ENCODE measurements at places on chromosomes 6 and 20. TPM values are rescaled to one million over a fixed set of nuclear protein-coding genes. Genes with fewer than 3 reads are reported as not detected.

- no peak for DNase-seq
- no peak overlapping the region for H3K4me3 ChIP-seq
- H3K4me1 ChIP-seq = no peaks in the 10 kb centered on the region
- H3K27me3 ChIP-seq = no peaks in the 10 kb centered on the region
- H3K27ac ChIP-seq = no peak overlapping the region
Measured at GRCh38 chr6:136627191-136627590, 77.0 kb upstream of the MAP7 start.

KCNK16 gene
- not detected for total RNA-seq

DNA sequence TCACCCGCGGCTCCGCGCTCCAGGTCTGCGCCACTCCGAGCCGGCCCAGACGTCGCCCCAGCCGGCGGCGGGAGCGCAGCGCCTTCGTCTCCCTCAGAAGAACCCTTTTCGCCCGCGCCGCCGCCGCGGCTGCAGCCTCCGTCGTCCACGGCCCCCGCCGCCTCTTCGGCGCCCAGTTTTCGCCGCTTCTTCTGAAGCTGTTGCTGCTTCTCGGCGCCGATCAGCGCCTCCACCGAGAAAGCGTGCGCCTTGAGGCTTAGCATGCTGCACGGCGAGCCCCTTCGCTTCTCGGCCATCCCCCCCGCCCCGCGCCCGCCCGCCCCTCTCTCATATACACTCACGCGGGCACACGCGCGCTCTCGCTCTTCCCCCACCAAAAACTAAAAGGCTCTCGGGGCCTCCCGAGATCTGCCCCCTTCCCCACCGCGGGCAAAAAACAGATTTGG is 489 bp downstream of the TBX18 start:
- H3K27ac ChIP-seq = no peak overlapping the region
- DNase-seq = no peak
- no peaks in the 10 kb centered on the region for H3K36me3 ChIP-seq
- peaks cover 61% of the 10 kb centered on the region for H3K27me3 ChIP-seq
- H3K4me1 ChIP-seq = no peaks in the 10 kb centered on the region

GRCh38 chr6:1255636-1256365 is 56.1 kb upstream of the FOXQ1 start:
- H3K27me3 ChIP-seq = no peaks in the 10 kb centered on the region
- H3K4me3 ChIP-seq = no peak overlapping the region
- no peak overlapping the region for H3K27ac ChIP-seq
- DNase-seq = no peak
- H3K4me1 ChIP-seq = no peaks in the 10 kb centered on the region

DNA sequence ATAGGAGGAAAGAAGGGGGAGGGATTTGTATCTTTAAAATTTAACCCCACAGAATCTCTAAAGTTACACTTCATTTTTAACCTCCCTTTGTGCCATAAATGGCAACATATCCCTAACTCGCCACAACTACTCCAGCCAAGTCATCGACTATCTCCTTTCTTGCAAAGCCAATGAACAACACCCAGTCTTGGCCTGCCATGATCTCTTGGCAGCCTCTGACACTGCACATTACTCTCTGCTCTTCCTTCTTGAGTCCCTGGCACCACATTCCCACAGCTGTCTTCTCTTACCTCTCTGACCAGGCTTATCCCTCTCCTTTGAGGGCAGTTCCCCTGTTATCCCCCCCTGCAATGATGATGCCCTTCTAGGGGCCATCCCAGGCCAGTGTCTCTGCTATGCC is 42.5 kb downstream of the MBOAT1 start:
- no peak overlapping the region for H3K4me3 ChIP-seq
- no peaks in the 10 kb centered on the region for H3K27me3 ChIP-seq
- peaks cover 3% of the 10 kb centered on the region for H3K4me1 ChIP-seq
- DNase-seq = no peak
- no peaks in the 10 kb centered on the region for H3K36me3 ChIP-seq
- no peak overlapping the region for H3K27ac ChIP-seq

- no peaks in the 10 kb centered on the region for H3K36me3 ChIP-seq
- DNase-seq = no peak
- H3K27me3 ChIP-seq = no peaks in the 10 kb centered on the region
- no peak overlapping the region for H3K4me3 ChIP-seq
- H3K4me1 ChIP-seq = no peaks in the 10 kb centered on the region
Measured at GRCh38 chr20:10336959-10337729, 96.9 kb downstream of the MKKS start.

DNA sequence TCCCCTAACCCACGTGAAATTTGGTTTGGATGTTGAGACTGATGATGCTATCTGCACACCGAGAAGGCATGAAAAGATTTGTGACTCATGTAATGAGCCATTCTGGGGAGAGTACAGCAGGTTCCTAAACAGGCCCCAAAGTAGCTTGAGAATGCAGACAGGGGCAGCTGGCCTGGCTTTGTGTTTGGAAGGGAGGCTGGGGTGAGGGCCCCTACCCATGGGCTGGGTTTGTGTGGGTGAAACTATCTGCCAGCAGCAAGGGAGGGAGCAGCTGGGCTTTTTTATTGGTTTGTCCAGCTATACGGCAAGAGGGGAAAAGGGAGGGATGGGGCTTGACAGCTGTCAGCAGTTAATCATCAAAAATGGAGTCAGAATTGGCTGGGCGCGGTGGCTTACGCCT is 87.0 kb upstream of the RNF24 start:
- no peak overlapping the region for H3K27ac ChIP-seq
- no peak overlapping the region for H3K4me3 ChIP-seq
- H3K36me3 ChIP-seq = no peaks in the 10 kb centered on the region
- H3K4me1 ChIP-seq = no peaks in the 10 kb centered on the region
- DNase-seq = no peak

DNA sequence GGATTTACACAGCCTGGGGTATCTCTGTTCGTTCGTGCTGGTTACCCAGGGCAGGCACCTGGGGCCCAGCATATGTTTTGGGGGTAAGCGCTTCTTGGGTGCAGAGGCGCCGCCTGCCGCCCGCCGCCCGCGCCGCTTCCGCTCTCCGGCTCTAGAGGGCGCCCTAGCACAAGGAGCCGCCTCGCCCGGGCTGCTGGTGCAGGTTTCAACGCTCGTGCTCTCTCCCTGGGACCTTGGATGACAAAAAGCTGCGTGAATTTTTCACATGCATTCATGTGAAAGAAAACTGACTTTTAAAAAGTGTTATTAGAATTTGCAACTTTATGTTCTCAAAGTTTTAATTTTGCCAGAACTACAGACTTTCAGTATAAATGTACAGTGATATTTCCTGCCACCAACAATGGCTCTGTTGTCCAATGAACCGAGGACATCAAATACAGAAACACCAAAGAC is 32.5 kb downstream of the PRR18 start:
- 0 out of 2 replicates have a peak, but pooled peaks cover 2% of the 10 kb centered on the region for H3K4me1 ChIP-seq
- no peaks in the 10 kb centered on the region for H3K36me3 ChIP-seq
- H3K27me3 ChIP-seq = no peaks in the 10 kb centered on the region
- peak; percentile 77 for DNase-seq
- H3K27ac ChIP-seq = no peak overlapping the region

DNA sequence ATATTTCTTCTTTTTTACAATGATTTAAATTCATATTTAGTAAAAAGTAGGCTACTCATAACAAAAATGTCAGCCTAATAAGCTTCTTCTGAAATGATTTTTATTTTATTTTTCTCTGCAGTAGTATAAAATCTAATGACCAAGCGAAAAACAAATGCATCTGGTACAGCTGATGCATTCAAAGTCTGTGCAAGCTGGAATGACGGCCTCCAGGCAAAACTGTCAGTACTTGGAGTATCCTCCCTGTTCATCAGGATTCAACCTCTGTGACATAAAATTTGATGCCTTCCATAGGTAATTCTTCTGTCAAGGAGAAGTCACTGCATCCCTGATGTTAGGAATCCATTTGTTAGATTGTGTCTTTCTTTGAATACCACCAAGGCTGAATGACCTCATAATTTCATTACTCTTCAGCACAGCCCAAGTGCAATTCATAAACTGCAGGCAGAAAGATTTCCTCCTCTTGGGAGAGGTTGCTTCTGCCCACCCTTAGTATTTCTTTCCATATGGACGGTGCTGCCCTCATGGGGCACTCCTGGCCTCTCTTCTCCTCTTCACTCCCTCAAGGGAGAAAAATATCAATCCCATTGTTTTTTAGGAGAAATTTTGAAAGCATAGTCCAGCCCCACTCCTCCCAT is 146.4 kb upstream of the STXBP5 start:
- H3K4me1 ChIP-seq = peaks cover 8% of the 10 kb centered on the region
- H3K27me3 ChIP-seq = no peaks in the 10 kb centered on the region
- no peaks in the 10 kb centered on the region for H3K36me3 ChIP-seq
- no peak overlapping the region for H3K27ac ChIP-seq

IER3 gene
- 43.5 TPM for total RNA-seq

DNA sequence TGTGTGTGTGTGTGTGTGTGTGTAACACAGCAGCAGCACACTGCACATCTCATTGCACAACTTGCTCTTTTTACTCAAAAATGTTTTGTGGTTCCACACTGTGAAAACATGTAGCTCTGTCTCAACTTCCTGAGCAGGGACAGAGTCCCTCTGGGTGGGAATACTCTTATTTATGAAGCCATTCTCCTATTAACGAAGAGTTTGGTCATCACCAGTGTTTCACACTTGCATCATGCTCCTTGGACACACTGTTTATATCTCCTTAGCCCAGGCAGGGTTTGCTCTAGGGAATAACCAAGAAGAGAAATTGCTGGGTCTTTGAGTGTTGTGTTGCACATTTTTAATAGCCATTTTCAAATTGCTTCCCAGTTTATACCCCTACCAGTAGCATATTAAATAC is 53.6 kb downstream of the ZNF831 start:
- H3K27me3 ChIP-seq = 0 out of 2 replicates have a peak, but pooled peaks cover 1% of the 10 kb centered on the region
- H3K4me3 ChIP-seq = no peak overlapping the region

GRCh38 chr6:150788089-150788488 is 77.4 kb upstream of the MTHFD1L start:
- no peaks in the 10 kb centered on the region for H3K27me3 ChIP-seq
- no peaks in the 10 kb centered on the region for H3K36me3 ChIP-seq
- H3K4me3 ChIP-seq = no peak overlapping the region
- no peak overlapping the region for H3K27ac ChIP-seq

PDE10A gene
- total RNA-seq = 0.31 TPM

GRCh38 chr6:127990074-127990473 is 89.2 kb upstream of the THEMIS start:
- H3K27ac ChIP-seq = no peak overlapping the region
- H3K27me3 ChIP-seq = no peaks in the 10 kb centered on the region
- DNase-seq = no peak
- H3K4me3 ChIP-seq = no peak overlapping the region
- H3K4me1 ChIP-seq = no peaks in the 10 kb centered on the region

DNA sequence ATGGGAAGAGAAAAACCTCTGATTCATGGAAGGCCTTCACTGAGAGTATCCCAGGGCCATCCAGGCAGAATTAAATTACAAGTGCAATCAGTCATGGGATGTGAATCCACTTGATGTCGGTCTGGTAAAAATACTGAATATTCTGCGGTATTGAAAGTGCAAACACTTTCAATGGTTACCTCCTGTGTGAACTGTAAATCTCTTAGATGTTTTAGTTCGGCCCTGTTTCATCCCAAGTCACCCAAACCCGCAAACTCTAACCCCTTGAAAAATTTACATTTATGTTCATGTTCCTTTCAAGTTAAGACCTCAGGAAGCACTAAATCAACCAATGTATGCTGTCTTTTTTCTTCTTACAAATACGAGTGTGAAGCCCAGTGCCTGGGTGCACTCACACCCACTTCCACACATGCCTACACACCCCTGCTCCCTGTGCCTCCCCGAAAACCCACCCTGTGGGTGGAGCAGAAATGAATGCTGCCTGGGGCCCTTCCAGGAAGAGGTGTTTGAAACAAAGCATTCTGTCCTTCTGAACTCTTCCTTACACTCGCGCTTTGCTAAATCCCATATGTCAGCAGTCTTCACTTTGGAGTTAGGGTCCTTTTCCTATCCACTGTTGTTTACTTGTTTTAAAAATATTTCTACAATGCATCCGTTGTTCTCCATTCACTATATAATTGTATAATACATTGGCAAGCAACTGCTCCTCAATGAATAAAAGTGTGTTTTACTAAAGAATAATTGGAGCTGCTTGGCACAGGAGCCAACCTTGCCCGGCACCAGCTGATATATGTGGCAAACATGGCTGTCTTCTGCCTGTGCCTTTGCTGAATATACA is 62.7 kb downstream of the FYN start:
- H3K36me3 ChIP-seq = no peaks in the 10 kb centered on the region
- DNase-seq = no peak
- H3K4me1 ChIP-seq = no peaks in the 10 kb centered on the region
- H3K27ac ChIP-seq = no peak overlapping the region
- no peak overlapping the region for H3K4me3 ChIP-seq

GRCh38 chr6:139556532-139556931 is 182.1 kb upstream of the CITED2 start:
- H3K36me3 ChIP-seq = peaks cover 2% of the 10 kb centered on the region
- DNase-seq = no peak

SLC22A1 gene
- total RNA-seq = 0.50 TPM

DNA sequence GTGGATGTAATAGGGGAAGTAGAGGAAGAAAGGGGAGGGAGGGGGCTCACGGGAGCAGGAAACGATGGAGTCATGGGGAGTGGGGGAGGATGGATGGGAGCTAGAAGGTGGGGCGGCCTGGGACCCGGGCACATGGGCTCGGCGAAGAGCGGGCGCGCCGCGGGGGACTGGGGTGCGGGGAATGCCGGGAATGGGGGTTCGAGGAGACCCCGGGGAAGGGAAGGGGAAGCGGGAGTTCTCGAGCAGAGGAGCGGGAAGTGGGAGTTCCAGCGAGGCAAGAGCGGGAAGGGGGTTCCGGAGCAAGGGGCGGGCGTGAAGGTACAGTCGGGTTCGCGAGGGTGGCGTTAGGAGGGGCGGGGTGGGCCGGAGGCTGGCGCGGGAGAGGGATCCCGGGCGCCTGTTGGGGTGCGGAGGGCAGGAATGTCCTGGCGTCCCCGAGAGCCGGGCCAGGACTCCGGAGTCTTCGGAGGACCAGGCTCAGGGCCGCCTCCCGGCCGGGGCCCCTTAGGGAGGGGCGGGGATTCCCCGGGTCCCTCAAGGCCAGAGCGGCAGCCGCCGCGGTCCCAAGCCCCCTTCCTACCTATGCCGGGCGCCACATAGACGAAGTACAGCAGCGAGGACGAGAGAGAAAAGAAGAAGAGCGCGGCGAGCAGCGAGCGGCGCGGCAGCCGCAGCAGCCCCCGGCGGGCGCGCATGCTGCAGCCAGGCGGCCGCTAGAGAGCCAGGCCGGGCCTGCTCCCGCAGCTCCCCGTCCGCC is 504 bp downstream of the B4GALT5 start:
- H3K4me1 ChIP-seq = no peaks in the 10 kb centered on the region
- H3K4me3 ChIP-seq = peak overlapping the region; percentile 94
- no peak overlapping the region for H3K27ac ChIP-seq

BYSL gene
- 71.1 TPM for total RNA-seq

GRCh38 chr20:1320902-1321653 is 7.9 kb downstream of the SDCBP2 start:
- H3K27me3 ChIP-seq = no peaks in the 10 kb centered on the region
- DNase-seq = no peak
- no peaks in the 10 kb centered on the region for H3K36me3 ChIP-seq

GRCh38 chr20:40648210-40649072 is 40.6 kb downstream of the MAFB start:
- no peaks in the 10 kb centered on the region for H3K36me3 ChIP-seq
- no peak overlapping the region for H3K4me3 ChIP-seq
- no peak overlapping the region for H3K27ac ChIP-seq
- H3K27me3 ChIP-seq = no peaks in the 10 kb centered on the region
- no peaks in the 10 kb centered on the region for H3K4me1 ChIP-seq

- no peaks in the 10 kb centered on the region for H3K27me3 ChIP-seq
- peak; percentile 48 for DNase-seq
- no peak overlapping the region for H3K4me3 ChIP-seq
- peaks cover 53% of the 10 kb centered on the region for H3K36me3 ChIP-seq
- peaks cover 4% of the 10 kb centered on the region for H3K4me1 ChIP-seq
Measured at GRCh38 chr6:3022765-3023662, 23.3 kb downstream of the NQO2 start.
